ENCODE measurements at places on chromosomes 1 and 21. TPM values are rescaled to one million over a fixed set of nuclear protein-coding genes. Genes with fewer than 3 reads are reported as not detected.

The KLHDC7A gene
- 1.0 TPM for total RNA-seq

The CATSPERE gene
- 1.2 TPM for total RNA-seq

The KLF17 gene
- not detected for total RNA-seq

The CFHR5 gene
- not detected for total RNA-seq

DNA sequence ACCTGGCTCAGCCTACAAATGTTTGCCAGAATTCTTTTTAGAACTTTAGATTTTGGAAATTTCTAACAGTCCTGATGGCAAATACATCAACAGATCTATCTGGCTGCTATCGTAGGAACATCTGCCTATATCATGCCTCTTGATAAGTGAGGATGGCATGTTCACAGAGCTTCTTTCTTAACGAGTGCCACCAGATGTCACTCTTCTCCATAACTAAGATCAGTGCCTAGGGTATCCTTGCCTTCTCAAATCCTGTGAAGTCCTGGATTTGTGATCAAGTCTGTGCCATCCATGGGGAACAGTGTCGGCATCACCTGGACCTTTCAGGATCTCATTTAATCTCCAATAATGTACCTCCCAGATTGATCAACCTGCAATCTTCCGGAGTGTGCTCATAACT lies 36.5 kb upstream of the CD5L start:
- peak; percentile 35 for DNase-seq

DNA sequence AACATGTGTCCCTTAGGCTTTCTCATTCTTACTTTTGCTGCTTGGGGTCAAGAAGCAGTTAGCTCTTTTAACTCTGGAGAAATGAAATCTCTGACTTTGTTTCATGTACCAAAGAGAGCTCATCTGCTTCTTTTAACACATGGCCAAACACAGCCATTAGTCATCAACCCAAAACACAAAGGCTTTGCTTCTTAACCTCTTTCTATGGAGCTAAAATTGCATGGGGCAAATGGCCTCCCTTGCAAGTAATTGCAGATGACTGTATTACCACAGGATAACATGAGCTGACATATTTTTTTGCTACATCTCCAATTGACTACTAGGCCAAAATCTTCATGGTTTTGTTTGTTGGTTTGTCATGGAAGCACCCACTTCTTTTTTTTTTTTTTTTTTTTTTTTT lies 300.9 kb downstream of the BRINP3 start:
- no peak for DNase-seq

DNA sequence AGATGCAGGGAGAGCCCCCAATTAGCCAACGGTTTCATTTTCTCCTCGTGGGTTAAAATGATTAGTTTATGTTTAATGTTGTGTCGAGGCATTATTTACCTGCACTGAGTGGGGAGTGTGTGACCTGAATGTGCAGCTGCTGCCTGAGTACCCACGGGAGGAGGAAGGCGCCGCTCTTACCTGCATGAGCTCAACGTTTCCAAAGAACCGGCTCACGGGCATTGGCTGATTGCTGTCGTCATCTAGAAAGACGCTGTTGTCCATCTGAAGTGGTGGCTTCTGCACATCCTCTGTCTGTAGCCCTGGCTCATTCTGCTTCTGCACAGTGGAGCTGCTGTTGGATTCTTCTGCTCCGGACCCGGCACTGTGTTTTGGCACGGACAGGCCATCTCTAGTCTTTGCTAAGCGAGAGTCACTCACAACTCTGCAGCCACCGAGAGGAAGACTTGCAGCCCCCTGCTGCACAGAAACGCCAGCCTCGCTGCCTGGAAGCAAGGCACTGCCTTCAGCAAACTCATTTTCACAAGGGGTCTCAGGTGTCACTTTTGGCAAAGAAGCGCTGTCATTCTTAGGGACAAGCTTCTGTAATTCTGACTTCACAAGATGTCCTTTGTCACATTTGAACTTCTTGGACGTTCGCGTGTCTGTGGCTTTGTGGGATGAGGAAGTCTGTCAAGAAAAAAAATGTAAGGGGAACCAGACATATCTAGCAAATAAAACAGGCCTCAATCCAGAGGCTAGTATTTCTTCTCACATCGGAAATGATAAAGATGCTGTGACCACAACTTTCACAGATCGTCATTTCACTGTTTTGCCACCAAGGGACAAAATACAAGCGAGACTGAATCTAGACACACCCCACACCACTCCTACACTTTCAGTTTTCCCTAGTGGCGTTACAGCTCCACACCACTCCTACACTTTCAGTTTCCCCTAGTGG lies 9.4 kb downstream of the C1orf174 start:
- no peak for DNase-seq

DNA sequence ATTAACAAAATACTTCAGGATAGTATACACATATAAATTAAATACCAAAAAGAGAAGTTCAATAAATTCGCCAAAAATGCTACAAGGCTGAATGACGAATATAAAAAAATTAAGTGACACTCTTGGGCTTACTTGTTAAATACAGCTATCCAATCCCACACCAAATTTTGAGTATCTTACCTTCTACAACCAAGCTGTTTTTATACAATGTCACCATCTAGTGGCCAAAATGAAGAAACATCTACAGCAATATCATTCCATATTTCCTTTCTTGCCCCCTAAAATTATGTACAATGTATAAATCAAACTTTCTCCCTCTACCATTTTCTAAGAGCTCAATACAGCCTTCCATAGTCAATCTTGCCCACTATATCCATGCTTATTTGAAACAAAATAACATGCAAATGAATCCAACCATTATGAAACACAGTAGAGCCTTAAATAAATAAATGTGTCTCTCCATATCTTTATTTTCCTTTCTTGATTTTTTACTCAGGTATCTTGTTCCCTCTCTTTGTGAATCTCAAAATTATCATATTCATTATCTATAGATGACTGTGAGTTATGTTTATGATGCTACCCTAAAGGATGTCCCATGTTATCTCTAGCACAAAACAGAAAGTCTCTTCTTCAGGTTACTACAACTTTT lies 86.3 kb downstream of the ACBD6 start:
- peak; percentile 8 for DNase-seq

- no peak for DNase-seq
Measured at GRCh38 chr1:29679316-29679715, 443.0 kb downstream of the PTPRU start.
